ENCODE measurements at places on chromosomes 11 and 22.

GRCh38 chr11:8301622-8302021 is 37.9 kb upstream of the LMO1 start:
- DNase-seq, result no peak

GRCh38 chr11:117978991-117979390 is 7.2 kb upstream of the IL10RA start:
- no peak for DNase-seq

- no peak for DNase-seq
These were observed 5.8 kb downstream of the SLC1A2 start for GRCh38 chr11:35413598-35413997.

DNA sequence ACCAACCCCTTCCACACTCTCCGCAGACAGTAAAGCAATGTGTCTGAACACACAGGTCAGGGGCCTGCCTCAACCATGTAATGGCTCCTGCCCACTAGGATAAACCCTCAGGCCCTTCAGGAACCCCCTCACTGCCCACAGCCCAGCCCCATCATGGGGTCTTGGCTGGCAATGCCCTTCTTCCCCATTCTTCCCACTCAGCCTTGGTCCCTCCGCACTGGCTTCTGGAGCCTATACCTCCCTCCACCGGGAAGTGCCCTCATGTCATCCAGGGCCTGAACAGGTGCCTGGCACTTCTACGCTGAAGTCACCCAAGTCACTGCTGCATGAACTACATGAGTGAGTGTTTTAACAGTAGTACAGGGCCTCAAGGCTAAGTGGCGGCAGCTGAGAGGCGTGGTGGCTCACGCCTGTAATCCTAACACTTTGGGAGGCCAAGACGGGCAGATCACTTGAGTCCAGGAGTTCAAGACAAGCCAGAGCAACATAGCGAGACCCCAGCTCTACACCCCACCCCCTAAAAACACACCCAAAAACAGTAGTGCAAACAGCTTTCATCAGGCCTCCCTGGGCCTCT is 74.8 kb upstream of the PITPNB start:
- no peak for DNase-seq

DNA sequence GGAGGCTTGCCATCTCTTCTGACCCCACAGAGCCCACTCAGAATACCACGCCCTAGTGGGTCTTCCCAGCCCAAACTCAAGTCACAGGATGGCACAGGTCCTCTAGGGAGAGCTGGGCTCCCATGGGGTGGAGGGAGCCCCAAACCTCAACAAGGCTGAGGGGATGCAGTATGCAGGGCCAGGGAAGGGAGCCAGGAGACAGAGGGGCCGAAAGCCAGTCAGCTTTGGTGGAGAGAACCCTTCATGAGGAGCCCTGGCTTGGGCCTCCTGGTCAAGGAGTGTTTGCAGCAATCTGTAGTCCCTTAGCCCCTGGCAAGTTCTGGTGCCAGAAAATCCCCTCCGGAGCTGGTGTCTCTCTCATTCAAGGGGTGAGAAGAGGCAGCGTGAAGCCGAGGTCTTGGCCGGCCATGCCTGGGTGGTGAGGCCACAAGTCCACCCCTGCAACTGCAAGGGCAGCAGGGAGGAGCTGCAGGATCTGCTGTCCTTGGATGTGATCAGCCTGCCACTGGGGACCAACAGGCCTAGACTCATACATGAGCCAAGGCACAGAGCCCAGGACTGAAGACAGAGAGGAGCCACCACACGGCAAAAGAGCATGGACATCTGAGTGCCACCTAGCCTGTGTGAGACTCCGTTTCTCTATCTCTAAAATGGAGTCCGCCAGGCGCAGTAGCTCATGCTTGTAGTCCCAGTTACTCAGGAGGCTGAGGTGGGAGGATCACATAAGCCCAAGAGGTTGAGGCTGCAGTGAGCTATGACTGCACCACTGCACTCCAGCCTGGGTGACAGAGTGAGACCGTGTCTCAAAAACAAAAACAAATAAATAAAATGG is 24.1 kb downstream of the NEAT1 start:
- DNase-seq, result no peak

DNA sequence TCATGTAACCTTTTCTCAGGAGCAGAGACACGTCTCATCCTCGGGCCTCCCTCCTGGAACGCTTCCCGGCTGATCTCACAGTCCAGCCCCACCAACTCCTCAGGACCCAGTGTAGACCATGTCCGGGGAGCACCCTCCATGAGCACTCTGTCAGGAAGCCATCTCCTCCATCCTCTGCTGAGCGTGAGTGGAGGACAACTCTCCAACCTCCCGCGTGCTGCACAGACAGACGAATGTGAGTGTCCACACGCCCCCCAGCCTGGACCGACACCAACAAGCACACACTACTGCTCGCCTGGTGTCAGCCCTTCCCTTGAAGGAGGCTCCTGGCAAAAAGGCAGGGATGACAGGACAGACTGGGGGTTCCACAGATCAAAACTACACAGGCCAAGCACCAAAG is 86.6 kb downstream of the SHANK2 start:
- no peak for DNase-seq

DNA sequence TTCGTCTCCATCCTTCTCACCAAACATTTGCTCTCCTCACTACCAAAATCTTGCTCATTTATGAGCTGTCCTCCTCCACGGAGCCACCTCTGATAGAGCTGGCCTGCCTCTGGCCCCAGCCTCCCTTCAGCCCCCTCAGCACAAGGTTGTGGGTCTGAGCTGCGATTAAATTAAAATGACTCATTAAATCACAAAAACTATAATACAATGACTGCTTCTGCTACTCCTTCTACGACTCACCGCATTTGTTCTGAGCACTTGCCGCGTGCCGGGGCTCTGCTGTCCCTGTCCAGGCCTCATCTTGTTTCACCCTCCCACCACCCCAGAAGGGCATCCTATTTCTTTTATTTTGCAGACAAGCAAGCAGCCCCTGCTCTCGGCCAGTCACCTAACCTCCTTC is 49.2 kb upstream of the TIMP3 start:
- DNase-seq, result no peak

GRCh38 chr11:66906061-66906733 is 49.3 kb downstream of the LRFN4 start:
- no peak for DNase-seq

- no peak for DNase-seq
These were observed 12.5 kb downstream of the SCGB1A1 start for GRCh38 chr11:62431171-62431901.

GRCh38 chr11:115585361-115586024 is 81.3 kb upstream of the CADM1 start:
- DNase-seq, result no peak

DNA sequence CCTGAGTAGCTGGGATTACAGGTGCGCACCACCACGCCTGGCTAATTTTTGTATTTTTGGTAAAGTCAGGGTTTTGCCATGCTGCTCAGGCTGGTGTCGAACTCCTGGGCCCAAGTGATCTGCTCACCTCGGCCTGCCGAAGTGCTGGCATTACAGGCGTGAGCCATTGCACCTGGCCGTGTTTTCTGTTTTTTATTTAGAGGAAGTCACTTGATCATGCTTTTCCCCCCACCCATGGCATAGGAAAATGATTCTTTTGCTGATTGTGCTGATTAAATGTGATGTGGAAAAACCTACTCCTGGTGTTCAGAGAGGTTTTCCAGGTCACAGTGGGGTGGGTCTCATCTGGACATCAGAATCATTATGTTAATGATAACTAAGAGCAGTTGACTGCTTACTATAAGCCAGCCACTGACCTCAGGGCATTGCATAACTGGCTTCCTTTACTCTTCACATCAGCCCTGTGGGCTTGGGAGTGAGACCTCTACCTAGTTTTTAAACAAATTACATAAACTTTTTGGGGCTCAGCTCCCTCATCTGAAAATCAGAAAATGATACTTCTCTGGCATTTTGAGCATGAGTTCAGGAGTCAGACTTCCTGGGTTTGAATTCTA is 71.0 kb downstream of the PTPRJ start:
- no peak for DNase-seq

DNA sequence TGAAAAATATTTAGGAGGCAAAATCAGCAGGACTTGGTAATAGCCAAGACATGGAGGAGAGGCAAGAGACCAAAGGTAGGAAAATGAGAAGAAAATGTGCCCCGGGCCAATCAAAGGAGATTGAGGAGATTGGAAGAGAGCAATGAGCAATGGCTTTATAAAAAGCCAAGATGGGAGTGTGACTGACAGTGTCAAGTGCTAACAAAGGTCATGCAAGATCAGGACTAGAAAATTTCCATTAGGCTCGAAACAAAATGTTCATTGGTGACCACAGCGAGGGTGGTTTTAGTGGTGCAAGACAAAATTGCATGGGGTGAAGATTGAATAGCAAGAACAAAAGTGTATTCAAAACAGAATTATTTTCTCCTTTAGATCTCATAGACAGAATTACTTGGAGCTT is 45.2 kb upstream of the TBCEL start:
- DNase-seq, result no peak

GRCh38 chr11:63769042-63769713 is 603 bp upstream of the ZFTA start:
- no peak for DNase-seq

GRCh38 chr11:77401486-77402217 is 72.2 kb downstream of the PAK1 start:
- no peak for DNase-seq

GRCh38 chr11:70472240-70472639 is 73.9 kb downstream of the CTTN start:
- DNase-seq, result no peak

GRCh38 chr11:31805037-31805628 is 6.0 kb downstream of the PAX6 start:
- DNase-seq, result no peak

DNA sequence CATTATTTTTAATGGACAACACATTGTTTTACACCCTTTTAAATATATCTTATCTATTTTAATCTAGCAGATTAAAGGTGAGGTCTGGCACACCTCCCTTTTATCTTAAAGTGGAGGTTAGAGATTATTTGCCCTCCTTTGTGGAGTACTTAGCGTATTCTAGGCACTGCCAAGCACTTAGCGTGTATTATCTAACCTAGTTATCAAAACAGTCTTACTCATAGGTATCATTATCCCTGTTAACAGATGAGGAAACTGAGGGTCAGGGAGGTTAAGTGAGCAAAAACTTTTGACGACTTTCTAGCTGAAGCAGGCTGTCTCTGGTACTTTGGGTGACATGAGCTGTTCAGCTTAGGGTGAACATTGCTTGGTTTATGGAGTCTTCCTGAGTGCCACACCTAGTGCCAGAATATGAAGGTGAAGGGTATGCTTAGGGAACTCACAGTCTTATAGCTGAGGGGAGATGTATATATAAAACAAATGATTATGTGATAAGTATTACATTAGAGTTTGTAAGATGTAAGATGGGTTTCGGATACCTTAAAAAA is 55.0 kb downstream of the ZNRF3 start:
- DNase-seq, result no peak

- no peak for DNase-seq
These were observed 117.2 kb downstream of the APIP start for GRCh38 chr11:34798985-34799384.

GRCh38 chr11:87454241-87454640 is 416.5 kb downstream of the TMEM135 start:
- DNase-seq, result no peak

GRCh38 chr22:27680636-27681035 is 120.9 kb downstream of the MN1 start:
- DNase-seq, result no peak

DNA sequence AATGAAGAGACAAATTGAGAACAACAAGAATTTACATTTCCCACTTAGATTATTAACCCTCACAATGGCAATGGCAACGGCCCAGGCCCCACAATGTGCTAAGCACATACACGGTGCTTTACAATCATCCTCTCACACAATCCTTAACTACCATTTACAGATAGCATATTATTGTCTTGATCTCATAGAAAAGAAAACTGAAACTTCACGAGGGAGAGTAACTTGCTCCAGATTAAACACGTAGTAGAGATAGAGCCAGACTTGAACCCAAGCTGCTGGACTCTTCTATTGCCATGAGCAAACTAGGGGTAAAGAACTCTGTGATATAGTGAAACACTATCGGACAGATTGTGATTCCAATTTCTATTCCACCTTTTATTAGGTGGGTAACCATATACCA is 665.1 kb downstream of the DLG2 start:
- DNase-seq, result no peak
